ENCODE measurements at places on chromosomes 6 and 20.

- DNase-seq = no peak
Observed at GRCh38 chr6:113853252-113853651, 3.9 kb upstream of the MARCKS start.

DNA sequence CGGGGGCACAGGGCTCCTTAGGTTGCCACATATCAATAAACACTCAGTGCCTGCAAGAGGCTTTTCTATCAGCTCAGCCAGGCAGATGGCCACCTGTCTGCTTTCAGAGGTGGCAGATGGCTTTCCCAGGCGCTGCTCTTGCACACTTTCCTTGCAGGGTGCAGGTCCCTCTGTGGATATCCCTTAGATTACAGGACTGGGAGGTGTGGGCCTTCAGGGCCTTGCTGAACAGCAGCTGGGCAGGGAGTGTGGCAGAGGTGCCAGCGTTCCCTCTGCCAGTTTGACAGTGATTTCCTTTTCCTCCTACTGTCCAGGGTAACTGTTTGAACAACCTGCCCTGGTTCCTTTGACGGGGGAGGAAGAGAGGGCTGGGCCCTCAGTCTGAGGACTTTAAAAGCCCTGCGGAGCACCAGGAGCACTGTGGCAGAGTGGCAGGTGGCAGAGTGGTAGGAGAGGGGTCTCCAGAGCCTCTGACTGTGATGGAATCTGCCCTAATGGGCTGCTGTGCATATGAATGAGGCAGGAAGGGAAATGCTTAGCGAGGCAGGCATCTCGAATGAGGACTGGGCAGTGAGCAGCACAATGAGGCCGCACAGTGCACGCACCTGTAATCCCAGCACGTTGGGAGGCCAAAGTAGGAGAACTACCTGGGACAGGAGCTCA lies 34.2 kb downstream of the ABHD12 start:
- DNase-seq = no peak

GRCh38 chr6:4253604-4254231 lies 118.3 kb upstream of the ECI2 start:
- no peak for DNase-seq

DNA sequence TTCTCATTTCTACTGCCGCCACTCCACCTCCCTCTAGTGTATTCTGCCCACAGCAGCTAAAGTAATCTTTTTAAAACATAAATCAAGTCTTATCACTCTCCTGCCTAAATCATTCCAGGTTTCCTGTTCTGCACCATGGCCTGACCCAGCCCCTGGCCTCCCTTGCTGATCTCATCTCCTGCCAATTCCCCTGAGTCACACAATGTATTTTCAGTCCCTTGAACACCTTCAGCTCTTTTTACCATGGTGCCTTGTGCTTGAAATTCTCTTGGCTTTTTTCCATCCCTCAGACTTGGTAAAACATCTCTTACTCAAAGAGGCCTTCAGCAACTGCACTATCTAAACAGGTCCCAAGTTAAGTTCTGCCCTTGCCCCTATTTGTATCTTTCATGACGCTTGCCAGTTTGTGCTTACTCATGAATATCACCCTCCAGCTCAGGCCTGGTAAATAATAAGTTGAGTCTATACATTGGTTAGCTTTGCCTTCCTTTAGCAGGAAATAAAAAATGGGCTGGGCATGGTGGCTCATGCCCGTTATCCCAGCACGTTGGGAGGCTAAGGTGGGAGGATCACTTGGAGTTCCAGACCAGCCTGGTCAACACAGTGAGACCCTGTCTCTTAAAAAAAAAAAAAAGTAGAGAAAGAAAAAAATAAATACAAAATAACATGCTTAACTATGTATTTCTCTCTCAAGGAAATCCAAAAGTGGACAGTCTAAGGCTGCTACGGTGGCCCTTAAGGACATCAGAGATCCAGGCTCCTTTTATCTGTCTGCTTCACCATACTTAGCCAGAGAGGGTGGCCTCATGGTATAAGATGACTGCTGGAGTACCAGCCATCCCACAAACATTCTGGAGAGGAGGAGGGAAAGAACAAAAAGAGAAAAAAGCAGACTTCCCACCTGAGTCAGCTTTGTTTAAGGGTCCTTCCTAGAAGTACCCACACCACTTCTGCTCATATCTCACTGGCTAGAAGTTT lies 62.2 kb downstream of the ARFGEF2 start:
- no peak for DNase-seq

GRCh38 chr20:13249798-13250170 lies 28.7 kb downstream of the ISM1 start:
- no peak for DNase-seq

GRCh38 chr6:126267626-126268025 lies 72.3 kb upstream of the CENPW start:
- no peak for DNase-seq

DNA sequence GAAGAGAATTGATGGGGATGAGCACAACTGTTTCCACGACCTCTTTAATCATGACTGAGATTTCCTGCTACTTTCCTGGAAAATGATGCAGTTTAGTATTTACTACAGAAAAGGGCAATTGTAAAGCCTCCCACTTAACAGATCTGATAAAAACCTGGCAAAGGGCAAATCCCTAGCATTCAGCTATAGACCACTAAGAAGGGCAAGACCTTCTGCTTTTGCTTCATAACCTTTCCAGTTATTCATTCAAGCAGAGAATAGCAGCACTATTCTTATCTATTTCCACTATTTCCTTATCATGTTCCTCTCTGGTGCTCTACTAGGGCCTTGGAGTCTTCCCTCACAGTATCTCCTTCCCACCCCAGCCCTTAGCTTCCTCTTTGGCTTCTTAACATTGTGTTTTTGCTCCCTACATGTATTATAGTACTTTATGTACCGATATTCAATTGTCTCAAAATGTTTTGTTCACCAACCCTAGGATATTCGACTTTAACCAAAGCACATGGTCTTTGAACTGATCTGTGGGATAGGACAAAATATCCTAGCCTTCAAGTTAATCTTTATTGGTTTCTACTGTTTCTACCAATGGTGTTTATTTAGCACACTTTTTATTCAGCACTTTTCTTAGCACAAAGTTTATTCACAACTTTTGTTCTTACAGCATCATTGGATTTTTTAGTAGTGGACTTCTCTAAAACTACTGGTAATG lies 32.7 kb upstream of the MANEA start:
- no peak for DNase-seq

GRCh38 chr20:58795923-58796245 lies 54.8 kb downstream of the GNAS-AS1 start:
- no peak for DNase-seq

DNA sequence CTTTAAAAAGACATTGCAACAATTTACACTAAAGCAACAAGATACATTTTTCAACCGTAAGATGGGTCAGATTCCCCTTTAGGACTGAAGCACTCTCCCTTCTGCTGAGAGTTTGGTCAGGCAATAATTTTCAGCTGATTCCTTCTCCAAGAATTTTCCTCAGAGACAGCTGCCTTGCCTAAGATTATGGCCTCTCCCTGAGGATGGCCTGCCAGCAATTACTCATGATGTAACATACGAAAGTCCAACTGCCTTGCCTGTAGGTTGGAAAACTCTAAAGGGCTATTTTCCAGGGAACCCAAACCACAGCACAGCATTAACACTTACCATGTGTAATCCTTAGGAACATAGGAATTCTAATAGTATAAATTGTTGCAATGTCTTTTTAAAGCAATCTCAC lies 229.1 kb upstream of the FLRT3 start:
- DNase-seq = no peak

GRCh38 chr20:50992733-50993457 lies 30.0 kb downstream of the KCNG1 start:
- peak; percentile 62 for DNase-seq

- no peak for DNase-seq
Observed at GRCh38 chr20:63648895-63649589, 4.2 kb downstream of the STMN3 start.

- DNase-seq = no peak
Observed at GRCh38 chr6:35810971-35811698, 6.0 kb downstream of the LHFPL5 start.

DNA sequence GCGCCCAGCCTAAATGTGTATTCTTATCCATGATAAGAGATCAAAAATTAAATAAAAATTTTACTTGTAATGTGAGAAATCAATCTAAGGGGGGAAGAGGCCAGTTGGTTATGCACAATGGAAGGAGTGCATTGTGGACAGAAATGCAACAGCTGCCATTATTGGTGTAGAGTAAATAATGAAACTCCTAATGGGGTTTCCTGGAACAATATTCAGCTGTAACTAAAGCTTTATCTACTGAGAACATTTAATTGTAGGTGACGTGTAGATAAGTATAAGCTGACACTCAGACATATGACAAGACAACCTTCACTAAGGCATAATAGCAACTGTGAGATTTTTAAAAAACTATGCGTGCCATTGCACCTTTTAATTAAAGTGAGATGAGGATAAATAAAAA lies 71.4 kb downstream of the CEP57L1 start:
- DNase-seq = no peak

GRCh38 chr20:47220161-47220582 lies 136.3 kb downstream of the ZMYND8 start:
- peak; percentile 59 for DNase-seq

DNA sequence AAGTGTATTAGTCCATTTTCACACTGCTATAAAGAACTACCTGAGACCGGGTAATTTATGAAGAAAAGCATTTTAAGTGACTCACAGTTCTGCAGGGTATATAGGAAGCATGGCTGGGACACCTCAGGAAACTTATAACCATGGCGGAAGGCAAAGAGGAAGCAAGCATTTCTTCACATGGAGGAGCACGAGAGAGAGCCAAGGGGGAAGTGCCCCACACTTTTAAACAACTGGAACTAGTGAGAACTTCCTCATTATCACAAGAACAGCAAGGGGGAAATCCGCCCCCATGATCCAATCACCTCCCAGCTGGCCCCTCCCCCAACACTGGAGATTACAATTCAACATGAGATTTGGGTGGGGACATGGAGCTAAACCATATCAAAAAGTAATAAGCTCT lies 28.3 kb upstream of the B3GAT2 start:
- no peak for DNase-seq

DNA sequence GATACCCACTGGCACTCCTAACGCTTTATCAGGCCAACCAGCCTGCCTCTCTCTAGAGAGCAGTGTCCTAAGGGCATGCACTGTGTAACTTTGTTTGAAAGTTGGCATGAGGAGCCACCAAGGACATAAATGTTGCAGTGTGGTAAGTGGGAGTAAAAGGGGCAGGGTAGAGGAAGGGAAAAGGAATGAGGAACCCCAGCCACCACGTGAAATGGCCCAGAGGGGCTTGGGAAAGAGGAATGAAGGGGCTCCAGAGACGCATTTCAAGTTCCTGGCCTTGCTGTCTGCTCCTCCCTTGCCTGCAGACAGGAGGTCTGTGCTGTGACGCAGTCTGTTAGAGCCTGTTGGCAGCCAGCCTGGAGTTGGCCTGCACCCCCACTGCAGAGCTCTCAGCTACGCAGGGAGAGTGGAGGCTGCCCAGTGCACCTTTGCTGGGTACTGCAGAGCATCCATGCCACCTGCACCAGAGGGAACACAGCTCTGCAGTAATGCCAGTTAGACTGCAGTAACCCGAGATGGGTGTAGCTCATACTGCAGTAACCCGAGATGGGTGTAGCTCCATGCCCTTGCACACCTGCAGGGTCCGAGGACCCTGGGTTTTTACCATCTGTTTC lies 86.8 kb upstream of the SNAP25 start:
- no peak for DNase-seq

- no peak for DNase-seq
Observed at GRCh38 chr6:73309535-73309784, 44.6 kb downstream of the DPPA5 start.

DNA sequence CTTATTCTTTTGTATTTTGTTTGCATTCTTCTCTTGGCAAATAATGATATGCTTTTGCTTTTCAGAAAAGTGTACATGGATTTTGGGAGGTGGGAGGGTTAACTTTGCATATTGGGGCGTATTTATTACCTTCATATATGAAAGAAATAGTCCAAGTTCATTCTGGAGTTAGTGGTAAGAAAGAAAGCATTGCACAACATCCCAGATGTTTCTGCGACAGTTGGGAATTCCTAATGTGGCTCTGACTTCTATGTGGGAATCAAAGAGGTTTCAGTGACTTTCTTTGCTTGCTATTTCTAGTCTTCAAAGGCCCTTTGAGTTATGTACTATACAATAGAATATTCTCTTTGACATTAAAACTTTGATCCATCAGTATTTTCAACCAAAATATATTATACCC lies 78.1 kb downstream of the MMUT start:
- no peak for DNase-seq

- DNase-seq = no peak
Observed at GRCh38 chr6:115404446-115404845, 656.2 kb downstream of the FRK start.

GRCh38 chr20:62470001-62470400 lies 5.8 kb downstream of the GATA5 start:
- no peak for DNase-seq

- no peak for DNase-seq
Observed at GRCh38 chr6:90361174-90361573, 64.5 kb upstream of the BACH2 start.

DNA sequence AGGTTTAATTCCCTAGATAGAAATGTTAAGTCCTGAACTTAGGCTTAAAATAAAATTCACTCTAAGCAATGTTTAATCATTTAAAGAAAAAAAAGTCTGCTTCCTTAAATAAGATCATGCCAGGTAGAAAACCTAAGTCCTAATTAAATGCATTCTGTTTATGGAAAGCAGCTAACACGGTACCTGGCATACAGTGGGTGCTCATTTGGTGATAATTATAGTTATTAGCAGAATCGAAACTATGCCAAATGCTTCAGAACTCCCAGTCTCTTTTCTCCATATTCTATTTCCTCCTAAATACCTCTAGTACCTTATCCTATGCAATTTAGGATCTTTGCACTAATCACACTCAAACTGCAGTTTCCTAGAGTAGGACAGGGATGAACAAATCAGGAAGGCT lies 331.8 kb downstream of the EPHA7 start:
- no peak for DNase-seq

GRCh38 chr20:13243826-13244376 lies 22.8 kb downstream of the ISM1 start:
- no peak for DNase-seq

GRCh38 chr6:90403489-90404381 lies 107.1 kb upstream of the BACH2 start:
- DNase-seq = no peak

DNA sequence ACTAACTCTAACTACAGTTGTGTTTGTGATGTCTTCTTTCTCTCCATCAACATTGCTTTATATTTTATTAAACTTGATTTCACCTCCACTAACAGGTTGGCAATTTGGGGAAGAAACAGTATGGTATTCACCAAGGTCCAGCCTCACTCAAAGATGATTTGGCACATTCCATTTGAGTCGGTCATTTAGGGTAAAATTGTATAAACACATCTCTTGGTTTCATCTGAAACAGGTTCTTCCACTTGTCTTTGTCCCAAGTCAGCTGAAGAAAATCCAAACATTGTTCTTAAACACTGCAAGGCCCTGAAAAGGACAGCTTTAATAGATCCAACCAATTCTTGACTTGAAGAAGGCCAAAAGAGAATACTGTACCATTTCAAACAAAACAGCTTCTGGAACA lies 104.9 kb upstream of the NT5E start:
- no peak for DNase-seq

Measured in GM13977 (cell line).